ENCODE measurements at places on chromosomes 3 and 15.

DNA sequence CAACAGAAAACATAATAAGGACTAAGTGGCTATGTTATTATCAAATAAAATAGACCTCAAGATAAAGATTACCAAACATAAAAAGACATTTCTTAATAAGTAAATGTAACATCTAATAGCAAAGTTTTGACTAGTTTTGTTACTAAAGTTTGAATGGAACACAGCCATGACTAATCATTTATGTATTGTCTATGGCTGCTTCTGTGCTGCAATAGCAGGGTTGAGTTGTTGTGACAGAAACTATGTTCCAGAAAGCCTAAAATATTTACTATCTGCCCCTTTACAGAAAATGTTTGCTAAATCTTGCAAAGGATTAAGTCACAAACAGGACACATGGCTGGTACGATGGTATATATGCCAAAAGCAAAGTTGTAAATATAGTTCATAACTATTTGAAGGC lies 37.9 kb upstream of the MYH15 start:
- no peak for DNase-seq

GRCh38 chr15:78056714-78057269 lies 20.7 kb downstream of the TBC1D2B start:
- peak; percentile 36 for DNase-seq

DNA sequence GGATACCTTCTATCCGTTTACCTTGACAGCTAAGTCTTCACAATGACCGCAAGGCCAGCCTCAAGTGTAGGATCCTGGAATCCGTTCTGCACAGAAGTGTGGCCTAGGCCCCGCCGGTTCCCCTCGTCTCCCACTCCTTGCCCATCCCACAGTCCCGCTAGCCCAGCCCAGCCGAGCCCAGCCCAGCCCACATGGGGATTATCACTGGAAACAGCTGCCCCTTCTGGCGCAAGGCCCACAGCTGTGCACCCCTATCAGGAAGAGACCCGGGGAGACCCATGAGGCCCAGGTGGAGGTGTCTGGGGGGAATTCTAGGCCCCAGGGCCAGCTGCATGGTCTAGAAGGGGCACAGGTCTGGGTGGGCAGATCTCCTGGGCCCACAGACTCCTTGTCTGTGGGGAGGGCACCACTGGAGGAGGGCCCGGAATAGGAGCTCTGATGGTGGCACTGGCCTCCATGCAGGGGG lies 27.9 kb upstream of the KLF13 start:
- no peak for DNase-seq

DNA sequence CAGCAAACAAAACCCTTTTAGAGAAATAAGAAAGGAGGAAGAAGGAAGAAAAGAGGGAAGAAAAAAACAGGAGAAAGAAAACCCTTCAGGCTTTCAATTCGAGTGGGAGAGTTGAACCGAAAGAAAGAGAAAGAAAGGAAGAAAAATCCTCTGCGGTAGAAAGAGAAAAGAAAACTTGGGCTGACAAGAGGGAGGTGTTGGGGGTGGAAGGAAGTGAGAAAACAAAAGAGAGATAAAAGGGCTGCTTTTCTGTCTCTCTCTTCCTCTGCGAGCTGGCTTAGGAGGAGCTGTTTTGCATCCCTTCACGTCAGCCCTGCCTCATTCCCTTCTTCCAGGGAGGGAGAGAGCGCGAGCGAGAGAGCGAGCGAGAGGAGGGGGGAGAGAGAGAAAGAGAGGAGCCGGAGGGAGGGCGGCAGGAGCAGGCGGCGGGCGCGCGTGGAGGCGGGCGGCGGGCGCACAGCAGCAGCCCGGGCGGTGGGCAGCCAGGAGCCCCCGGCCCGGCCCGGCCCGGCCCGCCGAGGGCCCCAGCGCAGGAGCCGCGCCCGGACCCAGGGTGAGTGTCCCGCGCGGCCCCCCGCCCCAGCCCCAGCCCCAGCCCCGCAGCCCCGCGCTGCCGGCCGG lies at the start of gene ZNF710:
Gene ZNF710 (plus strand): TSS at position 263 of the 621 bp plus-strand sequence. CDS start 65,814 bp downstream, outside the sequence.
- no peak for DNase-seq

DNA sequence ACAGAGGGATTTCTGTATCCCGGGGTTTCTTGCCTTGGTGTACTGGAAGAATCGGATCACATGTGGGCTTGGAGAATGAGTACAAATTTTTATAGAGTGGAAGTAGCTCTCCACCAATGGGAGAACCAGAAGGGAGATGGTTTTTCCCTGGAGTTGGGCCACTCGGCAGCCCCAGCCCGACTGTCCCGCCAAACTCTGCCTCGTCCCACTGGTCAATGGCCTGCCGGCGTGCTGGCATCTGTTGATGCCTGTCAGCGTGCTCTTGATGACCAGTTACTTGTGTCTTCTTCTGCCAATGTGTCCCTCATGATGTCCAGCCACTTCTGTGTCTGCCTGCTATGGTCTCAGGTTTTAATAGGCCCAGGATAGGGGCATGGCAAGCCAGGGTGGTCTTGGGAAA lies 100.5 kb downstream of the CFAP44 start:
- no peak for DNase-seq

DNA sequence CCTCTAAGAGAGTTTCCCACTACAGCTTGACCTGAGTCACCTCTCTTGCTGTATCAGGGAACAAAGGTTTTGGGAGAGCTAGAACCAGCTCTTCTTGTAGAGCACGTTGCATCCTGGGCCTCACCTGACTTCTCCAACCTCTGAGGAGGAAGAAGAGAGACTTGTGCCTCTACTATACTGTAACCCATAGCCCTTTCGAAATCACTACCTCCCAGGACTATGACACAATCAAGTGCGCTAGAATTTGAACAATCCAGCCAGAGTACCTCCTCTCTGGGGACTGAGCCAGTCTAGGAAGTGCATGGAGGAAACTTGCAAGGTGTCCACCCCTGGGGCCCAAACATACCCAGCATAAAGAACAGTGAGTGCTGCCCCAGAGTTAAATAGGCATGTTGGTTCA lies 192.8 kb upstream of the BHLHE40 start:
- no peak for DNase-seq

DNA sequence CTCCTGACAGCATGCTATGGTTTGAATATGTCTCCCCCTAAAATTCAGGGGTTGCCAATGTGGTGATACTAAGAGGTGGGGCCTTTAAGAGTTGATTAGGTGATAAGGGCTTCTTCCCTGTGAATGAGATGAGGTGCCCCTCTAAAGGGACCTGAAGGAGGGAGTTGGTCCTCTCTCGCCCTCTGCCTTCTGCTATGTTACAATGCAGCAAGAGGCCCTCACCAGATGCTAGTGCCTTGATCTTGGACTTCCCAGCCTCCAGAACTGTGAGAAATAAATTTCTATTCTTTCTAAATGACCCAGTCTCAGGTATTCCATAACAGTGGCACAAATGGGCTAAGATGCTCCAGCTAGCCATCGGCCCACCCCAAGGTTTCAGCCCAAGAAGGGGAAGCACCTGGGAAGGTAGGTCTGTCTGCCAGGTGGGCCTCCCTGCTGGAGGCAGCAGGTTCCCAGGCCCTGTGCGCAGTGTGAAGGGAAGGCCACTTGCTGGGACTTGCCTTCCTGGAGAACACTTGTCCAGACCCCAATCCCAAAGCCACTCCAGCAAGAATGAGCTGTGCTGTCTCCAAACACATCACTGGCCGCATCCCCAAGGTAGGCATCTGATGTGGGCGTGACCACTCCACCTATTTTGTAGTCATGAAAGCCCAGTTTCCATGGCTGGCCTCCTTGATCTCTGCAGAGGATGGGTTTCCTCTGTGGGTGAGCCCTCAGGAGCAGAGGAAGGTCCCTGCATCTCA lies 9.0 kb downstream of the TGM4 start:
- no peak for DNase-seq

- DNase-seq, result no peak
Observed at GRCh38 chr3:50419595-50420370, 60.5 kb upstream of the TMEM115 start.
